ENCODE measurements at places on chromosomes 5 and 9.

DNA sequence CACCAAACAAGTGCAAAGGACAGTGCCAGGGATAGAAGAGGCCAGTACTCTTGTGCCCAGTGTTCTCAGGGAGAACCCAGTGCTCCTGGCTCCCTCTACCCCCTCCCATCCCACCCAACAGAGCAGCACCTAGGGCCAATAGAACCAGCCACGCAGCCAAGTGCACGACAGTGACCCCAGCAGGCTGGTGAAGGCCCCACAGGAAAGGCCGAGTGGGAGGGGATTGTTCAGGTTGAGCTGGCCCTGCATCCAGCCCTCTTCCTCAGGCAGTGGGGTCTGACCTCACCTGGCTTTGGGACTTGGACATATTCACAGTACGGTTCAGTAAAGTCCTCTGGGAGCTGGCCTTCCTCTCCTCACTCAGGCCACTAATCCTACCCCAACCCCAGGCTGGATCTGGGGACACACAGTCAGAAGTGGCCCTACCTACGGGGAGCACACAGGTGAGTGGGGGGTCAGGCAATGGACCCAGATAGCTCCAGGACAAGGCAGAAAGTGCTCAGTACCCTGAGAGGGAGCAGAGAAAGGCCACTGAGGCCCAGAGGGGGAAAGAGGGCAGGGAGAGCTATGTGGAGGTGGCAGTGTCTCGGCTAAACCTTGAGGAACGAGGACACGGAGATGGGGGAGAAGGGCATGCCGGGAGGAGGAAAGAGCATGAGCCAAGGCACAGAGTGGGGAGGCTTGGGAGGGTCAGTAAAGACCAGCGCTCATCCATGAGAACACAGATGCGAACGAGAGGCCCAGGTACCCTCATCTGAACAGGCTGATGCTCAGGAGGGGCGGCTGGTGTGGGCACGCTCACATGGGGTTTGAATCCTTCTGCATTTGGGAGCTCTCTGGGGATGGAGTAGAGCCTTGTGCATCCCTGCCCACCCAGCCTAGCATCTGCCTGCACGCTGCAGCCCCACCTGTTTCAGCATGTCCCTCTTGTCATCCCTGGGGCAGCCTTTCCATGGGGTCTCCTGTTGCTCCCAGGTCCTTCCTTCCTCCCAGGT, 25.6 kb downstream of the POLR1E start:
- DNase-seq = no peak

- DNase-seq = peak; percentile 3
Observed at GRCh38 chr9:75229605-75230332, 141.5 kb downstream of the OSTF1 start.

DNA sequence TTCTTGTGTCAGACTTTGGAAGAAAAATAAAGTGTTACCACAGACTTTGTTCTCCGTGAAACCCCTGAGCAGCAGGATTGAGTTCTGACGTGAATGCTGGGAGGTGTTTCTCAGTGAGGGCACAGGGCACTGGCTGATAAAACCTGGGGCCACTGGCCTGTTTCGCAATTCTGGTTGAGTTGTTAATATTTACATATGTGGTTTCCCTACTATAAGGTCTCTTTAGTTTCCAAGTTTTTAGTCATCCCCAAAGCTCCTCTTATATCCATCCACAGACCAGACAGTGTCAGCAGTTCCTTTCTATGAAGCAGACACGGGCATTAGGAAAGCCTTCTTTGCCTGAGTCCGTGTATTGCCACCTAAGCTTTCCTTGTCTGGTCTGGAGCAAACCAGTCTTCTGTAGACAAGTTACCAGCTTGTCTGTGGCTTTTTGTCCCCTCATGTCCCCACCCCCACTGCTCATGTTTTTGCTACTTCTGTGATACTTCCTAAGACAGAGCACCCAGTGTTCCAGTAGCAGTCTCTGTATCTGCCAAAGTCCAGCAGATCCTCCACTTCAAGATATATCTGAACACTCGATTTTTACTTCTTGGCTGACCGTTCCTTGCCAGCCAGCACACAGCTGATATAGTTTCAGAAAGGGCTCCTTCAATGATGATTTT, 42.0 kb downstream of the ACO1 start:
- DNase-seq = peak; percentile 86

DNA sequence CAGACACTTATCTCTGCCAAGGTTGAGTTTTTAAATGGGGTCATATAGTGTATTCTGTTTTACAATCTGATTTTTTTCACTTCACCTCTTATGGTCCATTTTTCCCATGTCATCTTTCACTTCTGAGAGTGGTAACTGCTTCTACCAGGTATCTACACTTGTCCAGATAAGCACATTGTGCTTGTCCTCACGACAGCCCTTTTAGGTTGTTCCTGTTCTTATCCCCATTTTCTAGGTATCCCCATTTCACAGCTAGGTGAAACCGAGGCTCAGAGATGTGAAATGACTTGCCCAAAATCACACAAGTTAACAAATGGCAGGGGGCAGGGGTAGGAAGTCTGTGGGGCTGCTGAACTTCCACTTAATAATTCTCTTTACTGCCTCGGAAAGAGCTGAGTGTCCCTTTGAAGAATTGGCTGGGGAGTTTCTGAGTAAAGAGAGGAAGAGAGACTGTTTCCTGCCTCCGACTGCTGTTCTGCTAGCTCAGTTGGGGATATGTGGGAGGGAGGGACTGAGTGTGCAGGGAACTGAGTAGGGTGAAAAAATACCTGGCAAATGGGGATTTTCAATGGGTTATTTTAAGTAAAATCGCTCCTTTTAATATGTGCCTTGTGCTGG, 255.4 kb downstream of the GRIA1 start:
- DNase-seq = no peak

DNA sequence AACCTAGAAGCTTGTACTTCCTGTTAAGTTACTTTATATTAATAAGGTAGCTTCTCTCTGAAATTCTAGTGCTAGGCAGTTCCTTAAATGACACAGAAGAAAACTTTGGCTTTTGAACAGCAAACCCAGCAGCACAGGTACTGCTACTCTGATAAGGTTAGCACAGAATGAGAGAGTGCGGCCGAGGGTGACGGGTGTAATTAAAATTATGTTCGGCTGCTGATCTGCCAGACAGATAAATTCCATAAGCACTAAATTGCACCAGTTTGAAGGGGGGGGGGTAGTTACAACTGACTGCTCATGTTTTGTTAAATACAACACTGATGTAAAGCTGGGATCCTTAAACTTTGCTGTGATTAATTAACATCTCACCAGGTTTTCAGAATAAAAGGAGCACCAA, 475.1 kb downstream of the SPOCK1 start:
- DNase-seq = no peak

- peak; percentile 71 for DNase-seq
Observed at GRCh38 chr9:4530375-4530774, 40.1 kb downstream of the SLC1A1 start.

- no peak for DNase-seq
Observed at GRCh38 chr9:135283671-135284070, 195.9 kb upstream of the PPP1R26 start.

GRCh38 chr9:87494970-87495471, 2.6 kb upstream of the DAPK1 start:
- peak; percentile 26 for DNase-seq

- DNase-seq = no peak
Observed at GRCh38 chr5:55411876-55412275, 104.1 kb downstream of the MTREX start.

DNA sequence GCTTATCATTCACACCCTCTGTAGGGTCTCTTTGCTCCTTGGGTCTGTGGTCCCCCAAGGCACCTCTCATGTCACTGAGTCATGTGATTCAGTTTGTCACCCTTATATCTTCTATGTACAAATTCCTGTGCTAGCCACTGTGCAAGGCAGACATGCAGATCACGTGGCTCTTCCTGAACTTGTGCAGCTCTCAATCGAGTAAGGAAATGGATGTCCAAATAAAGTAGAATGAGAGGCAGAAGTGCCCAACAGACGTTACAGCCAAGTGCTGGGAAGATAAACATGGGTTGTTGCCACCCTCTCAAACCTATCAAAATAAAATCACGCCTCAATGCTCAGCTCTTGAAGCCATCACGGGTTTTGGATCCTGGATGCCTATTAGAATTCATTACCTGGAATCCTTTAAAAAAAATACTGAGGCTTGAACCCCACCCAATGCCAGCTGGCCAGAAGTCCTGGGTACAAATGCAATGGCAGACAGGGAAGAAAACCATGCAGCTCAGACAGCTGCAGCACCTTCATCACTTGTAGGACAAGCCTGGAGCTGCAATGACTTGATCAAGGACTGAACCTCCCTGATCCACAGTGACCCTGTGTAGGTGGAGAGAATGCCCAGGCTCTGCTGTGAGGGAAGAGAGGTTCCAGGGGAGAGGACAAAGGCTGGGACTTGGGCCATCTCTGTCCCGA, 228.7 kb upstream of the DAP start:
- no peak for DNase-seq

DNA sequence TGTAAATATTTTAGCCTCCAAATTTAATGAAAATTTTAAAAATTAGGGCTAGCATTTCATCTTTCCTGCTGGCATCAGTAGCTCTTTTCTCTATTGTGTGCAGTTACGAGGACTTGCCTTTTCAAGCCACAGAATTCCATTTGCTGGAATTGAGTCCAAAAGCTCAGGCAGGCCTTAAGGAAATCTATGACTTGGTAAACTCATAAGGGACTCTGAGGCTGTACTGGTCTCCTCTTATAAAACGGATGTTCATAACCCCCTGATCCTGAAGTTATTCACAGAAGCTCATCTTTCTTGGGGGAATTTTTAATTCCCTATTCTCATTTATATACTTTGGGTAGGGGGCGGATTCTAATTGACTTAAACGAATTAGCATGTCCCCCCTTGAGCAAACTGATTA, 23.4 kb downstream of the ANKRA2 start:
- DNase-seq = no peak

DNA sequence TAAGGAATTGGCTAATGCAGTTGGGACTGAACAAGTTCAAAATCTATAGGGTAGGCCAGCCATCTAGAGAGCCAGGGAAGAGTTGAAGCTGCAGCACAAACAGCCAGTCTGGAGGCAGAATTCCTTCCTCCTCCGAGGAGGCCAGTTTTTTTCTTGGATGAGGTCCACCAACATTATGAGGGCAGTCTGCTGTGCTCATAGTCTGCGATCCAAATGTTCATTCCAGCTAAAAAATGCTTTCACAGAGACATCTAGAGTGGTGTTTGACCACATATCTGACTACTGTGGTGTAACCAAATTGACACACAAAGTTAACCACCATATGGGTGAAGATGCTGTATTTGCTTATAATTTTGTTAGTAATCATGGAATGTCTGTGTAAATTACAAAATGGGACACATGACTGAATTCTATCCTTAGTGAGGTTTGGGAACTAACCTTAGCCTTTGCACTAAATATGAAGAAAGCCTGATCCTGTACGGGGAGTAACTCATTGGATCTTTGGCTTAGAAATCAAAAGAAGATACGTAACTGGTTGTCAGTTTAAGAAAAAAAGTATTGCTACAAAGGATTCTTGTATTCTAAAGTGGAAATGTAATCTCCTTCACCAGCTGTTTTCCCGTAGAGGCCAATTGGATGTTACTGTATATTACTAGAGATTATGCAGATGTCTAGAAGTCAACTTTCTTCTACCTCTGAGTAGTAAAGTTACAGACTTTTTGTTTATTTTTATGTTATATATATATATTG, 70.6 kb downstream of the SPIN1 start:
- DNase-seq = peak; percentile 83
